ENCODE measurements at places on chromosomes 7 and 10. TPM values are rescaled to one million over a fixed set of nuclear protein-coding genes. Genes with fewer than 3 reads are reported as not detected.

The CLCN1 gene
- 0.54 TPM for total RNA-seq

The FAM180A gene
- total RNA-seq: not detected

The DEPP1 gene
- 29.1 TPM for total RNA-seq

The PAPOLB gene
- under 0.01 TPM for total RNA-seq

The IKZF1 gene
- total RNA-seq: 183 TPM

The ICA1 gene
- total RNA-seq: 14.0 TPM

The OPALIN gene
- under 0.01 TPM for total RNA-seq

The GHRHR gene
- not detected for total RNA-seq

The SYT15B gene
- under 0.01 TPM for total RNA-seq

The SPDYE2B gene
- not detected for total RNA-seq

The IRF5 gene
- 76.5 TPM for total RNA-seq

The CDHR3 gene
- not detected for total RNA-seq

The IGFBP3 gene
- 0.27 TPM for total RNA-seq

The ARF5 gene
- 176 TPM for total RNA-seq

The RTKN2 gene
- total RNA-seq: 0.27 TPM

The HKDC1 gene
- not detected for total RNA-seq

The ZNF853 gene
- total RNA-seq: 13.2 TPM

The SNCG gene
- not detected for total RNA-seq

The FBXL13 gene
- total RNA-seq: 1.3 TPM

The SCART1 gene
- 3.2 TPM for total RNA-seq

The STRIP2 gene
- 0.81 TPM for total RNA-seq

The CUZD1 gene
- total RNA-seq: 0.54 TPM

The TMEM213 gene
- total RNA-seq: not detected

Measured in hematopoietic multipotent progenitor cell (in vitro differentiated cells).